ENCODE measurements at places on chromosomes 2 and 18. TPM values are rescaled to one million over a fixed set of nuclear protein-coding genes. Genes with fewer than 3 reads are reported as not detected.
A peak's percentile ranks its signal among the peaks of the same experiment; 100 is the strongest.

The COL3A1 gene
- total RNA-seq = 458 TPM

The CTIF gene
- total RNA-seq = 93.6 TPM

The CFAP65 gene
- total RNA-seq = 0.27 TPM

The RAX gene
- total RNA-seq = not detected

The UGT1A3 gene
- not detected for total RNA-seq

The CTNNA2 gene
- total RNA-seq = 4.3 TPM

- H3K36me3 ChIP-seq = peaks cover 8% of the 10 kb centered on the region
- no peaks in the 10 kb centered on the region for H3K27me3 ChIP-seq
- peak; percentile 67 for DNase-seq
- no peak overlapping the region for H3K27ac ChIP-seq
Observed at GRCh38 chr2:230738391-230738811, 25.8 kb downstream of the CAB39 start.

DNA sequence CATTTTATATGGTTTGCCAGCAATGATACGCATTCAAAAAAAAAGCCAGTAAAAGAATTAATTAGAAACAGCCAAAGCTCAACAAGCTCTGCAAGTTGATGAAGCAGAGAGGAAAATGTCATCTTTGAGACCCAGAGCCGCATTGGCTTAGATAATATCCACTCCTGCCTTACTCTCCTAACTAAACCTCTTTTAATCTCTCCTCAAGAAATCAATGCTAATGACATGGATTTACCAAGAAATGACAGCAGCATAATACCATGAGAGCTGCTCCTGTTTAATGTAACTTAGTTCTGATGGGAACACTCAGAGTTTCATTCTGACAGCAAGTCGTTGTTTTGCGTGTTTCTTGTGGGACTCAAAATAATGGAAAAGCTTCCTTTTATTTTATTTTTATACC lies 1099.4 kb upstream of the PIK3C3 start:
- H3K4me3 ChIP-seq = no peak overlapping the region
- H3K27ac ChIP-seq = no peak overlapping the region
- H3K27me3 ChIP-seq = no peaks in the 10 kb centered on the region
- no peaks in the 10 kb centered on the region for H3K36me3 ChIP-seq
- peaks cover 6% of the 10 kb centered on the region for H3K4me1 ChIP-seq
- no peak for DNase-seq

DNA sequence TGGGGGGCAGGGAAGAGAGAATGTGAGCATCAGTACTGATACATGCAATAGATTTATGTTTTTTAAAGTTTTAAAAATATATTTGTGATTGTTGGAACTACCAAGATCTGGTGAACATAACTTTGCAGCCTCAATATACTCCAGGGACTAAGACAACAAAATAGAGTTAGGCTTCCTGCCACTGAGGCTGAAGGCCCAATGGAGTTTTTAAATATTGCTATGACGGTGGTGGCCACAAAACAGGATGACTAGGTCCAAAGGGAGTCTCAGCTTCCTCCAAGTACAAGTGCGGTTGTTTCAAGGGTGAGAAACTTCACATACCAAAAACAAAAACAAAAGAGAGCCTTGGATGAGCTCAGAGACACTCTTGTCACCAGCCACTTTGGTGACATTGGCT lies 72.9 kb downstream of the CCBE1 start:
- no peaks in the 10 kb centered on the region for H3K36me3 ChIP-seq
- H3K27me3 ChIP-seq = peaks cover 2% of the 10 kb centered on the region

GRCh38 chr18:13376841-13377351 lies 158.3 kb downstream of the LDLRAD4 start:
- no peak overlapping the region for H3K27ac ChIP-seq
- no peak overlapping the region for H3K4me3 ChIP-seq
- DNase-seq = no peak
- no peaks in the 10 kb centered on the region for H3K27me3 ChIP-seq
- H3K4me1 ChIP-seq = peaks cover 22% of the 10 kb centered on the region

DNA sequence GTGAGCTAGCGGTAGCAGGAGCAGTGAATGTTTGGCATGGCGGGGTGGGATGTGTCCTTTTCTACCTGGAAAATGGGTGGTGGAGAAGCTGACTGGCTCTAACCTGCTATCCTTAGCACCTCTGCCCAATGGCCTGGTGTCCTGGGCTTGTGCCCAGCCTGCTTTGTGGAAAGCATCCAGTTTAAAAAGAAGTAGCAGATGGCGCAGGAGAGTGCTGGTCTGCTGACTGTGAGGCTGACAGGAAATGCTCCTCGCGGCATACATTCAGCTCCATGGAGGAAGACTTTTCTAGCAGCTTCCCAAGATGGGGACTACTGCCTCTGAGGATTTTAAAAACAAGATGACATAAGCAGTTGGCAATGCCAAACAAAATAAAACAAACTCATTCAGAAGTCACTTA lies 56.2 kb upstream of the LYPD6B start:
- no peaks in the 10 kb centered on the region for H3K36me3 ChIP-seq
- H3K27me3 ChIP-seq = no peaks in the 10 kb centered on the region

- H3K27ac ChIP-seq = no peak overlapping the region
- no peak overlapping the region for H3K4me3 ChIP-seq
- DNase-seq = peak; percentile 25
- no peaks in the 10 kb centered on the region for H3K36me3 ChIP-seq
- H3K4me1 ChIP-seq = no peaks in the 10 kb centered on the region
Observed at GRCh38 chr2:208101716-208102631, 22.4 kb downstream of the CRYGD start.

DNA sequence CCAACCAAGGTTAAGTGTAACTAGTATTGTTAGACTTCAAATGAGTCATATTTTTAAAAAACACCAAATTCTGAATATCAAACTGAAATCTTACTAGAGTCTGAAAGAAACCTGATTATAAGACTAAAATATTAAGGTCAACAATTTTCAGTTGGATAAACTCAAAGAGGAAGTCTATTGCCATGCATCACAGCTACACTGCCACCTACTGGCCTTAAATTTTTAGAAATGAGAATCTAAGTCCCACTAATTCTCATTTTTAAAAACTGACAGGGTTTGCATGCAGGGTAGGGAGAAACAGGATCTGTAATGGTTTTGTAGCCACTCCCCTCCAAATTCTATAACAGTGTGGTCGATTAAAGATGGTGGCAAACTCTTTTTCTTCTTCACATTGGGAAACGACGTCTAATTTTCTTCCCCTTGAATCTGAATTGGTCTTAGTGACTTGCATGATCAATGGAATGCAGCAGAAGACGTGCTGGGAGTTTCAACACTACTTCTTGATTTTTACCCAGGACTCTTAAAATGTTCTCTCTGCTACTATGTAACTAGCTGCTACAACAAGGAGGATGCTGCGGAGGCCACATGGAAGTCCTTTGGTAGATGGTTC lies 176.1 kb upstream of the SESTD1 start:
- H3K27me3 ChIP-seq = no peaks in the 10 kb centered on the region
- no peak overlapping the region for H3K27ac ChIP-seq
- H3K4me1 ChIP-seq = no peaks in the 10 kb centered on the region

GRCh38 chr2:234705108-234705507 lies 208.2 kb upstream of the ARL4C start:
- H3K27me3 ChIP-seq = no peaks in the 10 kb centered on the region
- no peaks in the 10 kb centered on the region for H3K36me3 ChIP-seq
- DNase-seq = peak; percentile 97
- no peak overlapping the region for H3K4me3 ChIP-seq
- H3K4me1 ChIP-seq = peaks cover 7% of the 10 kb centered on the region

DNA sequence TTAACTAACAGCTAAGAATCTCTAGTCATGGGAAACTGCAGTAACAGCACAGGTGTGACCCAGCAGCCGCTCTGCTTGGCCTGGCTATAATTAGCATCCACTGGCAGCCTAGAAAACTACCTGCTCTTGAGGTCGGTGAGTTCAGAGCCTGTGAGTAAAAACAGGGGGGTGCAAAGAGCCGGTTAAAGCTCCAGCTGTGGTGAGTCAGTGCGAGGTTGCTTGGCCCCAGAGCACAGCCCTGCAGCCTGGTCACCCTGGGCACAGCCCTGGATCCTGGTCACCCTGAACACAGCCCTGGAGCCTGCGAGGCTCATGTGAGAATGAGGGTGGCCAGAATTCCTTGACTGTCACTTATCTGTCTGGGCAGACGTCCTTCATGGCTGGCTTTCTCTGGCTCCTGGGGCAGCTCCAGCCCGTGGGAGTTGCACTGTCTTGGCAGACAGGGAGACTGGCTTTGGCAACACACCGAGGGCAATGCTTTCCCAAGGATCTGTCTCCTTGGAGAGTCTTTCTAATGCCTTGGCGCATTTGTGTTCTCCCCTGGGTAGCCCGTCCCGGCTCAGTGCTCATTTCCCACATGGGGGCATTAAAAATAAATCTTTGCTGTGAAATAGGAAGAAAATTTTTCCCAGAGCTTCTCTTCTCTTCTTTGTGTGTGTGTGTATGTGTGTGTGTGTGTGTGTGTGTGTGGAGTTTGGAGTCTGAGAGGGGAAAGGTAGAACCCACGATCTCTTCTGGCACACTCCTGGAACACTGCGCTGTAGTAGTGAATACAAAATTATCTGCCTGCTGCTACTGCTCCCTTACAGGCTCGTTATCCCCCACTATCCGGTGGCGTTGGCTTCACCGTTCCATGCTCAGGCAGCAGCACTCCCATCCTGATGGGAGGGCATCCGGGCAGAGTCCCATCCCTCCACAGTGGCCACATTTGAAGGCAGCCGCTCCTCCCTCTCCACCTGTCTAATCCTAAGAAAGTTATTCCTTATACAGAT lies 250.2 kb upstream of the MEX3C start:
- H3K27ac ChIP-seq = no peak overlapping the region
- no peaks in the 10 kb centered on the region for H3K4me1 ChIP-seq
- no peaks in the 10 kb centered on the region for H3K36me3 ChIP-seq

DNA sequence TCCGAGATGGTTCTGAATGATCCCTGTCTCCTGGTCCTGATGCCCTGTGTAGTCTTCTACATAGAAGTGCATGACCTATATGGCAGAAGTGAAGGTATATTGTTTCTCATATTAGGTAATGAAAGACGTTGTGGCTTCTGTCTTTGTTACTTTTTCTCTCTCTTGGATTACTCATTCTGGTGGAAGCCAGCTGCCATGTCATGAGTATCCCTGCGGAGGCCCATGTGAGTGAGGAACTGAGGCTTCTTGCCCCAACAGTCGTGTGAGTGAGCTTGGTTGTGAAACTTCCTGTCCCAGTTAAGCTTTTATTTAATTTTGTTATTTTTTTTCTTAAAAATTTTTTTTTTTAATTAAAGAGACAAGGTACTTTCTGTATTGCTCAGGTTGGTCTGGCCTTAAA lies 134.7 kb downstream of the UBR3 start:
- H3K4me1 ChIP-seq = peaks cover 5% of the 10 kb centered on the region
- no peaks in the 10 kb centered on the region for H3K27me3 ChIP-seq
- peaks cover 9% of the 10 kb centered on the region for H3K36me3 ChIP-seq
- peak; percentile 59 for DNase-seq

GRCh38 chr2:16507655-16508489 lies 157.8 kb downstream of the CYRIA start:
- peaks cover 20% of the 10 kb centered on the region for H3K27me3 ChIP-seq
- DNase-seq = no peak
- no peaks in the 10 kb centered on the region for H3K36me3 ChIP-seq
- H3K27ac ChIP-seq = no peak overlapping the region
- no peak overlapping the region for H3K4me3 ChIP-seq

DNA sequence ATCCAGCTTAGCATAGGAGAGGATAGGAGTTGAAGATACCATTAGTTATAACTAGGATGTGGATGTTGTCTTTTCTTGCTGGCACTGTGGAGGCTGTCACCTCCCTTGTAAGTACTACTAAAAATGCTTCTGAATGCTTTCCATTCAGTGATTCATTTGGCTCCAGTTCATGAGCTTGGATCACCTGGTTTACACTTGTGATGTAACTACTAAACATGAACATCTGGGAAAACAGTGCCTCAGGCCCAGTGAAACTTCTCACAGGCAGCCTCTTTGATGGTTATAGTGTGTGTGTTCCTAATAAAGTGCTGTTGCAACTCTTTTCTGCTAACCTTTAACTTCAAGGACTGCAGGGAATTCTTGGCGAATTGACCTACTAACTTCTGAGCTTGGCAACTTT lies 13.0 kb upstream of the SLC9A2 start:
- H3K27ac ChIP-seq = no peak overlapping the region
- H3K4me1 ChIP-seq = no peaks in the 10 kb centered on the region
- DNase-seq = no peak
- no peaks in the 10 kb centered on the region for H3K36me3 ChIP-seq

- DNase-seq = no peak
- no peaks in the 10 kb centered on the region for H3K27me3 ChIP-seq
- H3K4me3 ChIP-seq = no peak overlapping the region
- no peaks in the 10 kb centered on the region for H3K36me3 ChIP-seq
- no peaks in the 10 kb centered on the region for H3K4me1 ChIP-seq
- no peak overlapping the region for H3K27ac ChIP-seq
Observed at GRCh38 chr2:5125017-5125730, 567.0 kb upstream of the SOX11 start.

DNA sequence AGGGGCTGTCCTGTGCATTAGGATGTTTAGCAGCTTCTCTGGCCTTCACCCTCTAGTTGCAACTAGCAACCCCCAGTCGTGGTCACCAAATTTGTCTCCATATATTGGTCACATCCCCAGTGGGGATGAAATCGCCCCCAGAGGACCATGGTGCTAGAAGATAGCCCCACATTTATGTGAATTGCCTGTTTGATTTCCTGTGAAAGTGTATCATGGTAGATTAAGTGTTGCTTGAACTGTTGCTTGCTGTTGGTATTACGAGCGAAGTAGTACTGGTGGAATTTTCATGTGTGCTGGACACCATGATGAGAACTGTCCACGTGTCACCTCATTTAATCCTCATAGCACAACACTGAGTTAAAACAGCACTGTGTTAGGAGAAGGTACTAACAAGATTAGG lies 59.4 kb downstream of the TSPYL6 start:
- no peak overlapping the region for H3K4me3 ChIP-seq
- no peaks in the 10 kb centered on the region for H3K36me3 ChIP-seq
- no peak overlapping the region for H3K27ac ChIP-seq
- H3K4me1 ChIP-seq = no peaks in the 10 kb centered on the region
- no peak for DNase-seq
- H3K27me3 ChIP-seq = no peaks in the 10 kb centered on the region

GRCh38 chr2:52429740-52430139 lies 1337.9 kb upstream of the CHAC2 start:
- H3K27ac ChIP-seq = no peak overlapping the region
- H3K4me1 ChIP-seq = no peaks in the 10 kb centered on the region
- H3K4me3 ChIP-seq = no peak overlapping the region

DNA sequence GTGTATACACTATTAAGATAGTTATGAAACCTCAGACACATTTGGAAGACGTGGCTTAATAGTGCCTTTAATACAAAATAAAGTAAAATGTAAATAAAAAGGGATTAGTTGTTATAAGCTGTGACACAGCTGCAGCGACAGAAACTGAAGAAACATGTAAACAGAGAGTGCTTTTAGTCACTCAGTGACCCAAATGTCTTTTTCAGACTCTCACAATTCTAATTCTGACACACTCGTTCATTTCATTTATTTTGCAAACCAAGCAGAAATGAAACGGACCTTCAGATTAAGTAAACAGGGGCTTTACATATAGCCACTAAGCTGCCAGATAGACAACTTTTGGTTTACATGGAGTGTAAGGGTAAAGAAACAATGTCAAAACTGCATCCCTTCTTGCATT lies 181.0 kb upstream of the ETAA1 start:
- H3K4me1 ChIP-seq = no peaks in the 10 kb centered on the region
- no peaks in the 10 kb centered on the region for H3K27me3 ChIP-seq
- no peak overlapping the region for H3K27ac ChIP-seq
- DNase-seq = no peak
